Stimulated activated CD4-positive, alpha-beta T cell treated with anti-CD3 and anti-CD28 coated beads, Interleukin-4, amount 100 ng/mL, for 4 hours (primary cell): ENCODE measurements at places on chromosomes 2 and 18.

DNA sequence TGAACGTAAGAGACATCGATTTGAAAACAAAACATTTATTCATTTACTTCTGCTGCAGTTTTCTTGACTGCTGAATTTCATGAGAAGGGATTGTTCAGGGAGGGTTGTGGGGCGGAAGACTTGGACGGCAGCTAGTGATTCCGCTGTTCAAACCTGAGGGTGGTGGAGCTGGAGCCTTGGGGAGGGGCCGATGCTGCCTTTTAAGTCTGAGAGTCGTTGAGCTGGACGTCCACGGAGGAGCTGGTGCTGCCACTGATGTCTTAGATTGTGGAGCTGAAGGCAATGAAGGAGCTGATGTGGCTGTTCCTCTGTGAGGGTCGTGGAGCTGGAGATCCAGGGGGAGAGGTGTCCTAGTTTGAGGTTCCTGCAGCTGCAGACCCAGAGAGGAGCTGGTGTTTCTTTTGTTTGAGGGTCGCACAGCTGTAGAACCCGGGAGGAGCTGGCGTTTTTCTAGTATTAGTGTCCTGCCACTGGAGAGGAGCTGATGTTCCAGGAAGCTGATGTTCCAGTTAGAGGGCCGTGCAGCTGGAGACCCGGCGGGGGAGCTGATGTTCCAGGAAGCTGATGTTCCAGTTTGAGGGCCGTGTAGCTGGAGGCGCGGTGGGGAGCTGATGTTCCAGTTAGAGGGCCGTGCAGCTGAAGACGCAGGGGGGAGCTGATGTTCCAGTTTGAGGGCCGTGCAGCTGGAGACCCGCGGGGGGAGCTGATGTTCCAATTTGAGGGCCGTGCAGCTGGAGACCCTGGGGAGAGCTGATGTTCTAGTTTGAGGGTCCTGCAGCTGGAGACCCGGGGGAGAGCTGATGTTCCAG is 150.9 kb downstream of the RTP5 start:
- no peak for DNase-seq

DNA sequence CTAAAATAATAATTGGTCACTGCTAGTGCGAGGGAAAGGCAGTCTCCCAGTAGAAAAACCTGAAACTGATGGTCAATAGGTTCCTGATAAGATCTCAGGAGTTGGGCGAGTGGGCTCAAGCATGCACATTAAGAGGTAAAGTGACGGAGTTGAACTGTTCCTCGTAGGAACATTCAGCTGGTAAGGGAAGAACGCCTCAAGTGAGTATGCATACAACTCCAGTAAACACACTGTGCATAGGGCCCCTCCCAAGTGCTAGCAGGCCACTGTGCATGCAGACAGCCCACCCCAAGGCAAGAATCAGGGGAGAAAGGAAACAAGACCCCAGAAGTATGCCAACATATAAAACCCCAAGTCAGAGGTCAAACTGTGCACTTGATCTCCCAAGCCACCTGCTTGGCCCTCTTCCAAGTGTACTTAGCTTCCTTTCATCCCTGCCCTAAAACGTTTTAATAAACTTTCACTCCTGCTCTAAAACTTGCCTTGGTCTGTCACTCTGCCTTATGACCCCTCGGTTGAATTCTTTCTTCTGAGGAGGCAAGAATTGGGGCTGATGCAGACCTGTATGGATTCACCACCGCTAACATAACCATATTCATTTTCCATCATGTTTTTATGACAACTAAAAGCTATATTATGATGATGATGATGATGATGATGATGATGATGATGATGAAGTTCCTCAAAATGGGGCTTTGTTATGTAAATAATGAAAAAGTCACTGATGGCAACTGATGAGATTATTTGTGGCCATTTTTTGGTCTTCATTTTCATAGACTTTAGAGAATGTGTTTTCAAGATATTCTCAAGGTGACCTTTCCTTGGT is 118.0 kb upstream of the RAB27B start:
- no peak for DNase-seq

DNA sequence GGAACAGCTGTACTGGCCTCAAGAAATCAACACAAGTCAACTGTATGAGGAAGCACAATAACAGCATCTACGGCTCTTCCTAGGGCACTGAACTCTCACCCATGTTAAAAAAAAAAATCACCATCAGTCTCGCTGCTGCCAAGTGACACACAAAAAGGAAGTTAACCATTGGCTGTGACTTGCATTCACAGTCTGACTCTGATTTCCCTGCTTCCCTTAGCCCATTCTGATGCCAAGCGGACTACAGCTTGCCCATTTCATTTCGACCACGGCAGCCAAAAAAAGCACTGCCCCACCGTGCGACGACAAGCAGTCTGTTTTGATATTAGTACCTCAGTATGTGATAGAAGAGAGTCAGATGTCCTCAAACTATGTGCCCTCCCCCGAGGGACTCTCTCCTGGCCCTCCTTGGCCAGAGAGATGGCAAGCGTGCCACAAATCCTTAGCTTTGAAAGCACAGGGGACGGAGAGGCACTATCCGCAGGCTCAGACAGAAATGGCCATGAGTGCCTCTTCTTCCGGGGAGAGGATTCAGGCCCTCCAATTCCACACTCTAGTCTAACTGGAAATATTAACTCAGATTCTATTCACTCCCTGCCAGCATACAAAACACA is 250.0 kb downstream of the TCF4 start:
- DNase-seq = no peak

- no peak for DNase-seq
Measured at GRCh38 chr18:58218117-58218516, 174.1 kb downstream of the NEDD4L start.

GRCh38 chr2:203928849-203929248 is 7.7 kb upstream of the ICOS start:
- DNase-seq = no peak

DNA sequence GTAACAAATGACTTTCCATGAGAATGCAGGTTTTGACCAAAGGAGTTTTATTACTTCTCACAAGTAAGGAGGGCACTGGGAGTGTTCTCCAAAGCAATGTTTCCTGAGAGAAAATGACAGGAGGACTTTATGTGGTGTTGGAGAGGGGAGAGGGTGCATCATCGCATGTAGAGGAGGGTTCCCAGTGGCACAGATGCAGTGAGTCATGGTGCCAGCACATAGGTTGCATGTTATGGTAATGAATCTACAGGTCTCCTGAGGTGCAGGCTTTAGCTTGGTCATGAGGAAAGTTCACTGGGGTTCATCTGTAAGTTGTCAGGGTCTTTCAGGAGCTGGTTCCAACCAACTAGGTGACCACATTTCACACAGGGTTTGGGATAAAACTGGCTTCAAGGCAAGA is 30.4 kb downstream of the NAT8 start:
- DNase-seq = no peak

DNA sequence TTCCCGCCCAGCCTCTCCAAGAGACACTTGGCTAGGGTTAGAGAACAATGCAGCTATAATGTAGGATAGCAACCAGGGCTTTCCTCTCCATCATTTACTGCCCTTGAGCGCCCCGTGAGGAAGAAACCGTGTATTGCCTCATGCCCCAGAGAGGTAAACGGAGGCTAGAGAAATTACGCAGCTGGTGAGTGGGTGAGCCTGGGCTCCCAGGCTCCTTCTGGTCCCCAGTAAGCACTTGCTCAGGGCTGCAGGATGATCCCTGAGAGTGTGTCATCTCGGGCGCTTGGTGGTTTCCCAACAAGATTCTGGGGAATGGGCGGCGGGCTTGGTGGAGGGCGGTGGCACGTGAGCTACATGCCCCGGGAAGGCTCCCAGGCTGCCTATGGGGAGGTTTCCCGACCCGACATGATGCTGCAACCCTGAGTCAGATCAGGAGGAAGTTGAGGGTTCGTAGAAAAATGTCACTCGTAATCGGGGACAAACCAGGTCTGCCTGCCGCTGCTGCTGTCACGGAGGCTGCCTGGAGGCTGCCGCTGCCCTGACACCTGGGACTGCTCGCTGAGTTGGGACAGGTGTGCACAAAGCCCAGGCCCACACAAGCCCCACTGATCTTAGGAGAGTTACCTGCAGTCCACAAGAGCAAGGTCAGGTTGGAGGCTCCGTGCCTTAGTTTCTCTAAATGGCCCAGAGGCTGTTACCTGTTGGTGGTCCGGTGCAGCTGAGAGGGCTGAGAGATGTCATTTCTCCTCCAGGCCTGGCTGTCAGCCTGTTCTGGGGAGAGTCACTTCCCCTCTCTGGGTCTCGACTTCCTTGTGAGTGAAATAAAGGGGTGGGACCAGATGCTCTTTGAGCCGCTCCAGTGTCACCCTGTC is at the start of gene GPR55:
TSS of gene GPR55 (minus strand) at position 773 of the 872 bp plus-strand sequence. CDS start 14,280 bp downstream, outside the sequence.
- peak; percentile 55 for DNase-seq

DNA sequence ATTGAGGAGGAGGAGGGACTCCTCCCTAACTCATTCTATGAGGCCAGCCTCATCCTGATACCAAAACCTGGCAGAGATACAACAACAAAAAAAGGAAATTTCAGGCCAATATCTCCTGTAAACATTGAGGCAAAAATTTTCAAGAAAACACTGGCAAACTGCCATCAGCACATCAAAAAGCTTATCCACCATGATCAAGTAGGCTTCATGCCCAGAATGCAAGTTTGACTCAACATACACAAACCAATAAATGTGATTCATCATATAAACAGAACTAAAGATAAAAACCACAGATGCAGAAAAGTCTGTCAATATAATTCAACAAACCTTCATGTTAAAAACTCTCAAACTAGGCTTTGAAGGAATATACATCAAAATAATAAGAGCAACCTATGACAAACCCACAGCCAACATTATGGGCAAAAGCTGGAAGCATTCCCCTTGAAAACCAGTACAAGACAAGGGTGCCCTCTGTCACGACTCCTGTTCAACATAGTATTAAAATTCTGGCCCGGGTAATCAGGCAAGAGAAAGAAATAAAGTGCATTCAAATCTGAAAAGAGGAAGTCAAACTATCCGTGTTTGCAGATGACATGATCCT is 1014.3 kb downstream of the CBLN2 start:
- no peak for DNase-seq

DNA sequence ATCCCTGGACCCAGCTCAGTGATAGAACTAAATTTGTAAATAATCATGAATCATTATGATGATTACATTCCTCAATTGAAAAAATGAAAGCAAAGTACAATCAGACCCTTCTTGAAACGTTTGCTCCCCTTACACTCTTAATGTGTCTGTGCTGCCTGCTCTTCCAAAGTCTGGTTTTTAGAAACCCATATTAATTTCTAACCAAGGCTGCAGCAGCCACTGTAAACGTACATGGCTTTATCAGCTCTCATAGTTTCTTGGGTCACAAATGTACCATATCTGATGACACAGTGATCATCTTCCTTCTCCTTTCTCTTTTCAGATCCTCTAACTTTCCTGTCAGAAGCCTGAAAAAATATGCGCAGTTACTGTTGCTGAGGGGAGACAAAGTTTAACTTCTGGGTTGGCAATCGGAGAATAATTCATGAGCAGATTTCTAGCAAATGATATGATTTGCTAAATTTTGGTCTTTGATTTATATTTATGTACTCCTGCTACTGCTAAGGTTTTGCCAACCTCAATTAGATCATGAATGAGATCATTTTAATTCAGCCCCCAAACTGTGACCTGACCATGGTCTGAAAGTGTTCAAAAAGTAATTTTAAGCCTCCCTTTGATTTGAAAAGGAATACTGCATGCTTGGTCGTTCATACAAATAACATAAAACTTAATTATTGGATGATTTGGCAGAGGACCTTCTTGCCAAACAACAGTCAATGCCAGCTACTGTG is 12.3 kb downstream of the ZEB2 start:
- no peak for DNase-seq

DNA sequence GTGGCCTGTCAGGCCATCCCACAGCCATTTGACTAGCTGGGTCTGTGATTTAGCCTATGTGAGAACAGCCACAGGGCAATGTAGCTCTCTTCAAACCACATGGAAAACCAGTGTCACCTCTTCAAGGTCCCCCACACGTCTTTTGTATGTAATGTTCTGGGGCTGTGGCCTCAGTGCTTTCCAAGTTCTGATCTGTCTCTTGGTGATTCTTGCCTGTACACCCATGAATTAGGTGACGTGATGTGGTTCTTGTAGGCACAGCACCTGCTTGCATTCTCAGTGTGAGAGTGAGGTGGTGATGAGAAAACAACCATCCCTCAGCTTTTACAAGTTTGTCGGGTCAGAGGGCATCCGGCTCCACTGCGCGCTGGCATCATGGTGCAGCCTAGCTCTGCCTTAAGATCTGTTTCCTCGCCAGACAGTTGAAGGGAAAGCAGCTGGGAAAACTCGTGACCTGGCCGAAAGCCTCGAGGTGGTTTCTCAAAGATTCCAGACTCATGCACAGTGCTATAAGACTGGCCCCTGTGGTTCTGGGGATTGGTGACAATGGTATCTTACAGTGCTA is 125.8 kb downstream of the TANC1 start:
- no peak for DNase-seq

DNA sequence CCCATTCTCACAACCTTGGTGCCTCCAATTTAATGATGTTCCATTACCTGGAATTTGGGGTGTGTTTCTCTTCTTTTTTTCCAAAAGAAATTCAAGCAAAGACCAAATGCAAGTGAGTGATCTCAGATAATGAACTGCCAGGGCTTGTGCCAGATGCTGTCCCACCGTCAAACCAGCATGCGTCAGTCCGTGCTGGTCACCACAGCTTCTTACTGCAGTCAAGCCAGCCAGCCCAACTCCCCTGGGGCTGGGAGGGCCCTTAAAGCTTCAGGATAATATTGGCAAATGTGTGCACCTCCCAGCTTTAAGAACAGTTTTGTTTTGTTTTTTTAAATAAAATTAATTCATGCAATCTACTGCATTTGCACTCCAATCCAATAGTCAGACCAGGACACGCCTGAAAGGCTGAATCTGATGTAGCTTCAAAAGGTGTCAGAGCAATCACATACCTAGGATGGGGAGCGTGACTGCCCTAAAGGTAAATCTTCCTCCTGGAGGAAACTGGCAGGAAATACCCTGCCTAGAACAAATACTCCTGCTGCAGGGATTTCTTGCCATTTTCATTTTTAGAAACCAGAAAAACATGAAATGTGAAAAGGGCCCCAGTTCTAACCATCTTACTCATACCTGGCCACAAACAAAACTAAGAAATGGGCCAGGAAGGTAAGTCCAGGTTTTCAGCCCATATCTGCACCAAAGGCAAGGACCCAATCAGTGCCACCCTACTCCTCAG is 26.8 kb upstream of the SP3 start:
- no peak for DNase-seq

- DNase-seq = no peak
Measured at GRCh38 chr18:72908181-72908580, 40.4 kb upstream of the NETO1 start.
